ENCODE measurements at places on chromosomes 3 and 15. TPM values are rescaled to one million over a fixed set of nuclear protein-coding genes. Genes with fewer than 3 reads are reported as not detected.

The SLC22A14 gene
- 1.8 TPM for total RNA-seq

The CCNB2 gene
- 86.4 TPM for total RNA-seq

DNA sequence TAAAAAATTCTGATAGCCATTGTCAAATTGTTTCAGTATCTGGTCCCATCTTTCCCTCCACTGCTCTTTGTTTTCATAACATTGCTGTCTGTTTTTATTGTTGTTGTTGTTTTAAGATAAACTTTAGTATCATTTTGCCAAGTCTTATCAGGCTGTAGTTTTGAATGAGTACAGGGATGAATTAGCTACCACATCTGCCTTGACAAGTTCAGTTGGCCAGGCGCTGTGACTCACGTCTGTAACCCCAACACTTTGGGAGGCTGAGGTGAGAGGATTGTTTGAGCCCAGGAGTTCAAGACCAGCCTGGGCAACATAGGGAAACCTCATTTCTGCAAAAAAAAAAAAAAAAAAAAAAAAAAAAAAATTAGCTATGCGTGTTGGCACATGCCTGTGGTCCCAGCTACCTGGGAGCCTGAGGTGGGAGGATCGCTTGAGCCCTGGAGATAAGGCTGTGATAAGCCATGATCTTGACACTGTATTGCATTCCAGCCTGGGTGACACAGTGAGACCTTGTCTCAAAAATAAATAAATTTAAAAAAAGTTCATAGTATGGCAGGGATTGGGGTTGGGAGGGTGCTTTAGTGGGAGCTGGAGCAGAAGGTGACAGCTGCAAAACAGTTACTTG is 8.3 kb upstream of the ANKDD1A start:
- no peak overlapping the region for H3K27ac ChIP-seq
- peaks cover 7% of the 10 kb centered on the region for H3K4me1 ChIP-seq
- H3K27me3 ChIP-seq = peaks cover 8% of the 10 kb centered on the region
- no peak for DNase-seq
- no peak overlapping the region for H3K4me3 ChIP-seq

GRCh38 chr3:119604878-119605277 is 7.2 kb downstream of the PLA1A start:
- H3K36me3 ChIP-seq = no peaks in the 10 kb centered on the region
- H3K4me1 ChIP-seq = no peaks in the 10 kb centered on the region
- H3K4me3 ChIP-seq = no peak overlapping the region
- DNase-seq = no peak
- H3K27ac ChIP-seq = no peak overlapping the region

DNA sequence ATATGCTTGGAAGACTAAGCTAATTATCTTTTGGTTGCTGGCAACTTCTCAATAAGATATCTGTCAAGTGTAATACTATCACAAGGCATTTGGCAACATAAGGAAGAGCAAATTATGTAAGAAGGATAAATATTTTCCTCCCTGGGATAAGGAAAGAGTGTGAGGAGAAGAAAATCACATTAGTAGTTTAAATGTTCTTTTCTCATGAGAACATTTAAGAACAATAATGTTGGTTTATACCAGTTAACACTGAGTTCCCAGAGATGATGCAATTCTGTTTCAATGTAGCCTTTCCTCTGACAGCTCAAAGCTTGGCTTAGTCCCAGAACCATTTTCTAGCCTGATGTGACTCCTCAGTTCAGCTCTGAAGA is 66.1 kb upstream of the NPHP3 start:
- no peak overlapping the region for H3K4me3 ChIP-seq
- H3K27me3 ChIP-seq = peaks cover 64% of the 10 kb centered on the region
- H3K4me1 ChIP-seq = no peaks in the 10 kb centered on the region
- DNase-seq = no peak
- no peaks in the 10 kb centered on the region for H3K36me3 ChIP-seq
- H3K27ac ChIP-seq = no peak overlapping the region

- H3K4me1 ChIP-seq = no peaks in the 10 kb centered on the region
- H3K4me3 ChIP-seq = no peak overlapping the region
- H3K27ac ChIP-seq = no peak overlapping the region
- peaks cover 36% of the 10 kb centered on the region for H3K36me3 ChIP-seq
- no peaks in the 10 kb centered on the region for H3K27me3 ChIP-seq
Observed at GRCh38 chr3:46922426-46922825, 44.9 kb downstream of the PTH1R start.

DNA sequence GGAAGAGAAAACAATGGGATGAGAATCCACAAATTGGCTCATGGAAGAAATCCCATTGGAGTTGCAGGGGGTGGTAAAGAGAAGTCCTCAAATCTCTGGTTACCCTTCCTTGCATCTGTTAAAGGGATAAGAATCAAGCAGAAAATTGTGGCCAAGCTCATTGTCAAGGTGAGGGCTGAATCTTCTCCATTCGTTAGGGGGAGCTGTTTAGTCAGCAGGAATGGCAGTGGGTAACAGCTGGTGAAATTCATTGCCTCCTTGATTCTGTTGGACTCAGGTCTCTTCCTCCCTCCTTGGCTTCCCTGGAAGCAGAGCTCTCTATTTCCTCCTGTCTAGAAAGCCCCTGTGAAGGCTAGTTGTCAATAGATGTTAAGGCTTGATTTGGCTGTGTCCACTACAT is 343.1 kb upstream of the SEMA6D start:
- H3K27ac ChIP-seq = no peak overlapping the region
- H3K36me3 ChIP-seq = no peaks in the 10 kb centered on the region
- no peaks in the 10 kb centered on the region for H3K4me1 ChIP-seq
- H3K4me3 ChIP-seq = no peak overlapping the region
- no peaks in the 10 kb centered on the region for H3K27me3 ChIP-seq

DNA sequence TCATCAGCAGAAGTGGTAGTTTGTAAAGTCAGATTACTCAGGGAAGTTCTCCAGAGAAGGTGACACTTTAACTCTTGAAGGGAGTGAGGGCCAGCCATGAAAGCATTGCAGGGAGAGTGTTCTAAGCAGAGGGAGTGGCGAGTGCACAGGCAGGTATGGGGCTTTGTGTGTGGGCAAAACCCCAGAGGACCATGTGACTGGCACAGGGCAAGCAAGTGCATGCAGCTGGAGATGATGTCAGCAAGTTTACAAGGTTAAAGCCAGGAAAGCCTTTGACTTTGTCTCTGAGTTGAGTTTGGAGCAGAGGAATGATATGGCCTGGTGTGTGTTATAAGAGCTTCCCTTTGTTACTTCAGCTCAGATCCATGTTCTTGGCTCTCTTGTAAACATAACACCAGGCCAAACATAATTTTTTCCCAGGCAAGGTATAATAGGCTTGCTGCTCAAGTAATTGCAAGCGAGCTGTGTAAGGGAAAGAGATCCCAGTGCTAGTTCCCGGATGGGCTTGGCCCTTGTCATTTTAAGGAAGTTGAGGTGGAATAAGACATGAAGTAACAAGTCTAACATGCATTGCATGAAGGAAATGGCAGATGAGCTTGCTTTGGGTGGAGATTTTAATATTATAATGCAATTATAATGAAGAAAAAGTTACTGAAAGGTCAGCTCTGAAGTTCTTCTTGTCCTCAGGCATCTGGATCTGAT is 341.1 kb upstream of the LRRC3B start:
- H3K27ac ChIP-seq = no peak overlapping the region
- H3K27me3 ChIP-seq = no peaks in the 10 kb centered on the region
- no peaks in the 10 kb centered on the region for H3K36me3 ChIP-seq
- no peaks in the 10 kb centered on the region for H3K4me1 ChIP-seq
